ENCODE measurements at places on chromosomes 11 and 22.
A peak's percentile ranks its signal among the peaks of the same experiment; 100 is the strongest.

DNA sequence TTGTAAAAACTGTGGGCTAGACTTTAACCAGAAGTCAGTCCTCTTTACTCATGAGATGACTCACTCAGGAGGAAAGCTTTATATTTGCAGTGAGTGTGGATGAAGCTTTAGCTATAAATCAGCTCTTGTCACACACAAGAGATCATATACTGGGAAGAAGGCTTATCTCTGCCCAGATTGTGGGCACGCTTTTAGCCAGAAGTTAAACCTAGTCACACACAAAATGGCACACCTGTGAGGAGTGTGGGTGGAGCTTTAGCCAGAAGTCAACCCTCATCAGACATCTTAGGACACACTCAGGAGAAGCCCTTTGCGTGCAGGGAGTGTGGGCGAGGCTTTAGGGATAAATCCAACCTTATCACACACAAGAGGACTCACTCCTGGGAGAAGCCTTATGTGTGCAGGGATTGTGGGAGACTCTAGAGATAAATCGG is 706.9 kb upstream of the LUZP2 start:
- DNase-seq, result no peak

DNA sequence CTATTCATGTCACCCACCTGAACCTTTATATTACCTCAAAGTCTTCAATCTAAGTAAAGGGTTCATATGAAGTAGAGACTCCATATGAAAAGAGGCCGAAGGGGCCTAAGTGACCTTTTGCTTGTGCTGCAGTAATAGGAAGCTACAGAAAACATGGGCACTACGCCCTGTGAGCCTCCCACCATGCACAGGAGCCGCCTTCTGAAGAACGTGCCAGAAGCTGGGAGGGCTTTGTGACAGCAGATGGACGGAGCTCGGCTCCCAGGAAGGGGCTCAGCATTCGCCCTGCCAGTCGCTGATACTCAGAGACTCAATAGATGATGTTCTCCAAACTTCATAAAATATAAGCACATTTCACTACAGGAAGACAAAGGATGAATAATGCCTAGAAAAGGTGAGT is 21.2 kb downstream of the DEAF1 start:
- DNase-seq, result no peak

DNA sequence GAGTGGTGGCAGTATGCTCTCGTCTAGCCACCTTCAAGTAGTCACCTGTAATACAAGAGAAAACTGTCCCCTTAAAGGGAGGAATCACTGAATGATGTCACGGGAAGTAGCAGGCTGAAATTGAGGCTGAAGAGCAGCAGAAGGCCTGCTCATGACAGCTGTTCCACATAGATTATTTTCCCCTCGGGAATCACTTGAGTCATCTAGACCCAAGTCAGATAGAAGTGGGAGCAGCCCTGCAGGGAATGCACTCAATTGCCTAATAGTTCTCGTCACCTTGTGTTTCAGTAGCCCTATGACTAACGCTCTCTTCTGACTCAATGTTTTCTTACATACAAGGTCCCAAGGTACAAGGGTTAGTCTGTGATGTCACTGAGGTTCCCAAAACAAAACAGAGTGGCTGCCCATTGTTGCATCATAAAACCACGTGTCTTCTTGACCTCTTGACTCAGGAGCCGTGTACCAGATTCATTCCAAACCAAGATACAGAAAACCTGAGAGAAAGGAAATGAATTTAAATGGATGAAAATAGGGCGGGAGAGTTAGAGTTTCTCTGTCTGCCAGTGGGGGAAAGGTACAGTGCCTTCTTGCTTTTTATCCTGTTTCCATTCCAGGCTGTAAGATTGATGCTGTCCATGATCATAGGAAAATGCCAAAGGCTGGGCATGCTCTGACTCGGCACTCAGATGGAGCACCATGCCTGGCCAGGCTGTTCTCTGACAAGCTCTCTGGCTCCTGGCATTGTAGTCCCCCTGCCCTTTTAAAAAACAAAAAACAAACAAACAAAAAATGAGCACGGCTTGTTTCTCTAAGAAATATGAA is 21.6 kb upstream of the C11orf96 start:
- peak; percentile 48 for DNase-seq

DNA sequence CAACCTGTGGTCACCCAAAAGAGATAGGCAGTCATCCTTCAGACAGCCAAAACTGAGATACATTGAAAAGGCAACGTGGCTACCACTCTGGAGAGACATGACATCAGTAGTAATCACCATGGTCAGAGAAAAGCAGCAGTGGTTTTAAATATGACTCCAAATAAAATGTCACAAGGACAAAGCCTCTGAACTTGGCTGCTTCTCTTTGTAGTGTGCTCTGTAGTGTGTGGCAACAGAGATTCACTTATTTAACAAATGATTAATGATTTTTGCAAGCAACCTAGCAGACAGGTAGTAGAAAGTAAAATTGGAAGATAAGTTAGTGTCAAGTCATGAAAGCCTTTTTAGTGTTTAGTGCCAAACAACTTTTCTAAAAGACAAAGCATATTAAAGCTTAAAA is 63.5 kb downstream of the PAX6 start:
- no peak for DNase-seq

- DNase-seq, result no peak
Observed at GRCh38 chr11:119903389-119903788, 174.4 kb upstream of the NECTIN1 start.

DNA sequence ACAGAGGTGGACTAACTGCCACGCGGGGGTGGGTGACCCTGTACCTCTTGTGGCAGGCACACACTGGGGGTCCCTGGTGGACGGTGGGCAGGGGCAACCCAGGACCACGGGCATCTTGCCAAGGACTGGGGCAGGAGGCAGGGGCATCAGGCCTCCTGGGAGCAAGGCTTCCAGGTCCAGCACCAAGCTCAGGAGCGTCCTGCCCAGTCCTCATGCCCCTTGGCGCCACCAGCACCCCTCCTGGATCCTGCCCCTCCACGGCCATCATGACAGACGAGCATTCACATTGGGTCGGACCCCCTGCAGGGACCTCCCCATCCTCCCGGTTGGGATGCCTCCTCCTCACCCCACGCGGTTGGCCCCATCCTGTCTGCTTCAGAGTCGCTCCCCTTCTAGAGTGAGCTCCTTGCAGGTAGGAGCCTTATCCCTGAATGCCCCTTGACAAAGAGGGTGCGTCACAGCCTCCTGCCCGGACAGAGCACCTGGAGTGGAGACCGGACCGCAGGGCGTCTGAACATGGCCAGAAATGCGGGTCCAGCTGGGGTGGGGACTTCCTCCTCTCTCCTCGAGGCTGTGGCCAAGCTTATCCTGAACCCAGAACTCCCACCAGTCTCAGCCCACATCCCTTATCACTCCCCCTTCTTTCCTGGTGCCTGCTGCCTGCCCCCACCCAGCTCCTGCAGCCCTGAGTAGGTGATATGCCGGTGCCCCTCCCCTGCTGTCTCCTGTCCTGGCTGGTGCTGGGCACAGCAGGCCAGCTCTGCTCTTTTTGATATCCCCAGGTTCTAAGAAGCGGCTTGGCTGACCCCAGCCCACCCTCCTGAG is 40.3 kb downstream of the IGF2 start:
- no peak for DNase-seq

- DNase-seq, result no peak
Observed at GRCh38 chr22:33861216-33861875, 58.9 kb downstream of the LARGE1 start.

DNA sequence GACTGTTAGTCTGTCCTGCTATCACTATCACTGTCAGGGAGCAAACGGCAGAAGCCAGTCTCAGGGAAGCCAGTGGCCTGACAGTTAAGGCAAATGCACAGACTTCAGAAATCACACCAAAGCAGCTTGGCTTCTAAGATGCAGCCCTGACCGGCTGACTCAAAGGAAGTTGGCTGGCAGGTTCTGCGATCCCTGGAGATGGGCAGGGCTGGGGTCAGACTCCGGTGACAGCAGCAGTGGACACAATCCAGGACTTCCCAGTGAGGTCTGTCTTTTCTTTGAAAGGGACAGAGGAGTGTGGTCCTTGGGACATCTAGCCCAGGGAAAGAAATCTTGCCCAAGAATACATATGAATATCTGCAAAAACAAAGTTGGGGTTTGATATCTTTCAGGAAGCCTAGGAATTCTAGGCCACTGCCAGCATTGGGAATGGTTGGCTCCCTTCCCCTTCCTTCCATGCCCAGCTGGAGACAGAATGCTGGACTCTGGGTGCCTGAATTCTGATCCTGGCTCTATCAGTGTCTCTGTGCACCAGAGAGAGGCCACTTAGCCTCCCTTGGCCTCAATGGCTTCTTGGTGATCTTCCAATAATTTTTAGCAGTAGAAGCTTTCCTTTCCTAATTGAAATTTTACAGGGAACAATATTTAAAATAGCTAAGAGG is 108.9 kb downstream of the KIRREL3 start:
- DNase-seq, result no peak

DNA sequence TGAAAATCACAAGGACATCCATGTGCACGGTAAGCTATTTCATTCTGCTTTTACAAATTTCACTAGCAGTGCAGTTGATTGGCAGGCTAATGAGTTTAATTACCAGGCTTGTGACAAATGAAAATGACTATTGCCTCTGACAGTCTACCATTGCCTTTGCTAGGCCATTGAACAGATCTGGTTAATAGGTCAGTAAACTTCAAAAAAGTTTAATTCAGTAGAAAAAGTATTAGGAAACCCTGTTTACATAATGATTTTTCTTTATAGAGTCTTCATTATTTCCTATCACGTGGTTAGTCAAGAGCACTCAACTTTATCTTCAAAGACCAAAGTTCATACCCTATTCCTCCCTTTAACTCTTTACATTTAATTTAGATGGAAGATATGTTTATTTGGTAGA is 77.0 kb downstream of the PRMT3 start:
- no peak for DNase-seq

GRCh38 chr22:26777156-26777801 is 119.9 kb downstream of the MIAT start:
- DNase-seq, result no peak

- DNase-seq, result no peak
Observed at GRCh38 chr11:66322732-66323427, 6.0 kb upstream of the CD248 start.

DNA sequence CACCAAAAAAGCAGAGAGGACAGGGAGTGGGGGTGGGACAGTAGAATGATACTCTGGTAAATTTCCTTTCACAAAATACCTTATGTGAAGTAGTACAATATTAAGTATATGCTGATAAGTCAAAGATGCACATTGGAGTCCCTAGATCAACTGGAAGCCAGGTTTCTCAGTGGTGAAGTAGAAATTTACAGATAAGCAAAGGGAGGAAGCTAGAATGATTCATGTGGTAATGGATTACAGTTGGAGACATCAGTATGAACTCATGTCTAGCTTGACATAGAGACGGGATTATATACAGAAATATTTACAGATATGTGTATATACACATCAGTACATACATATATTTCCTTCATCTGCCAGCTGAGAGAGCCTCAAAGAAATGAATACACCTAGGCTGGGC is 21.5 kb downstream of the PLEKHB1 start:
- no peak for DNase-seq

DNA sequence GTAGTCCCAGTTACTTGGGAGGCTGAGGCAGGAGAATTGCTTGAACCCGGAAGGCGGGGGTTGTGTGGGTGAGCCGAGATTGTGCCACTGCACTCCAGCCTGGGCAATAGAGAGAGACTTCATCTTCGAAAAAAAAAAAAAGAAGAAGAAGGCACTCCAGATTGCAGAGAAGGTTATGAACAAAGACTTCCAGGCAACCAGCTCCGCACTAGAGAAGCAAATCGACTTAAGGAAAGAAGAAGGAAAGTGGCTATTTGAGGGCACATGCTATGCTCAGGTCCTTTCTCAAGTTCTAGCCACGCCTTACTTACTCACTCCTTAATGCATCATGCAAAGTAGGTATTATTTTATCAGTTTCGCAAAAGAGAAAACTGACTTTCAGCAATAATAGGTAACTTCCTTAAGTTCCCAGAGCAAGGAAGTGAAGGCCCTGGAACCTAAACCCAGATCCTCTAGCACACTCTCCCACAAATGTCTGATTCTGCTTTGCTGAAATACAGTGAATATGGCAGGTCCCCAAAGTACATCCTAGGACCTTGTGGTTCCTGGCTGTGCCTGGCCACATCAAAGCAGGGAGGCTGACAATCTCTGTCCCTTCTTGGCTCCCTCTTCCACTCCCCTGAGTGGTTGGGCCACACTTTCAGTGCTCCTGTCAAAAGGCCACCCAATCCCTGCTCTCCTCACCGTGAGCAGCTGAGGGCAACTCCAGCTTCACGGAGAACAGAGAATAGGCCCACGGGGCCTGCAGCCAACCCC is 14.2 kb downstream of the CD3E start:
- DNase-seq, result no peak

DNA sequence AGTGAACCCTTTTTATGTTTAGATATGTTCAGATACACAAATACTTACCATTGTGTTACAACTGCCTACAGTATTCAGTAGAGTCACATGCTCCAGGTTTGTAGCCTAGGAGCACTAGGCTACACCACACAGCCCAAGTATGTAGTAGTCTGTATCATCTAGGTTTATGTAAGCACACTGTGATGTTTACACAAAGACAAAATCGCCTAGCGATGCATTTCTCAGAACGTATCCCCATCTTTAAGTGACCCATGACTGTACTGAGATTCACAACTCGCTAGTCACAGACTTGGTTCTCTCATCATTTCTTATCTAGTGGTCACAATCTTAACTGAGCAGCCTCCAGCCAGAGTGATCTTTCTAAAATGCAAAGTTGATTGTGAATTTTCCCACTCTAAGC is 119.2 kb downstream of the RASSF10 start:
- DNase-seq, result no peak

GRCh38 chr11:61375761-61376108 is 13.6 kb downstream of the TMEM138 start:
- DNase-seq, result no peak

DNA sequence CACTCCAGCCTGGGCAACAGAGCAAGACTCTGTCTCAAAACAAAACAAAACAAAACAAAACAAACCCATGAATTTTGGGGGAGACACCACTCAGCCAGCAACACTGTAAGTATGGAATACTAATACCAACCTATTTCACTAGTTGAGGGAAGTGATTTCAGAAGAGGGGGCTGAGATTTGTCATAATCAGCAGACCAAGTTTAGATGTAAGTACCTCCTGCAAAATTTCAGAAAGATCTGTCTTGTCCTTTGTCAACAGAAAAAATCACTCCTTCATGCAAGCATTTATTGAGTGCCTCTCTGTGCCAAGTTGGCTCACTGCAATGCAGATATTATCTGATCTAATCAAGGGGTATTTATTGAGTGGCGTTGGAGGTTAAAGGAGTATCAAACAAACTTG is 23.4 kb upstream of the ADA2 start:
- no peak for DNase-seq

- no peak for DNase-seq
Observed at GRCh38 chr11:15923183-15923582, 433.2 kb downstream of the SOX6 start.

DNA sequence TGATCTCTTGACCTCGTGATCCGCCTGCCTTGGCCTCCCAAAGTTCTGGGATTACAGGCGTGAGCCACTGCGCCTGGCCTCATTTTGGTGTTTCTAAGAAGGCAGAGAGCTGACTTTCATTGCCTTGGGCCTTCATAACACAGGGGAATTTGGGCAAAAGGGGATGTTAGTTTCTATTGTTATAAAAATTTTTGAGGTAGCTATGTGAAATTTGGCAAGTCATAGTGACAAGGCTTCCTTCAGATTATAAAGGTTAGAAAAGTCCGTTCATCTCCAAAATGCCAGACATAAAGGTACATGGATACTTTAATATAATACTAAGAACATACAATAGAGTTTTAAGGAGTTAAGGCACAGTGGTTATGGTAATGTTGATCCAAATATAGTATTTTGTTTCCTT is 17.2 kb downstream of the LDHC start:
- DNase-seq, result no peak

GRCh38 chr11:9529334-9529650 is 44.2 kb upstream of the WEE1 start:
- no peak for DNase-seq

Measured in stimulated activated CD4-positive, alpha-beta T cell treated with anti-CD3 and anti-CD28 coated beads, Interleukin-1b, Interleukin-23, amount 100 ng/mL, for 48 hours (primary cell).